Stimulated activated CD4-positive, alpha-beta T cell treated with anti-CD3 and anti-CD28 coated beads, Interleukin-4, amount 100 ng/mL, for 1 hour (primary cell): ENCODE measurements at places on chromosomes 12 and 14.

GRCh38 chr12:69154585-69155363, 84.6 kb upstream of the CPSF6 start:
- peak; percentile 78 for DNase-seq

DNA sequence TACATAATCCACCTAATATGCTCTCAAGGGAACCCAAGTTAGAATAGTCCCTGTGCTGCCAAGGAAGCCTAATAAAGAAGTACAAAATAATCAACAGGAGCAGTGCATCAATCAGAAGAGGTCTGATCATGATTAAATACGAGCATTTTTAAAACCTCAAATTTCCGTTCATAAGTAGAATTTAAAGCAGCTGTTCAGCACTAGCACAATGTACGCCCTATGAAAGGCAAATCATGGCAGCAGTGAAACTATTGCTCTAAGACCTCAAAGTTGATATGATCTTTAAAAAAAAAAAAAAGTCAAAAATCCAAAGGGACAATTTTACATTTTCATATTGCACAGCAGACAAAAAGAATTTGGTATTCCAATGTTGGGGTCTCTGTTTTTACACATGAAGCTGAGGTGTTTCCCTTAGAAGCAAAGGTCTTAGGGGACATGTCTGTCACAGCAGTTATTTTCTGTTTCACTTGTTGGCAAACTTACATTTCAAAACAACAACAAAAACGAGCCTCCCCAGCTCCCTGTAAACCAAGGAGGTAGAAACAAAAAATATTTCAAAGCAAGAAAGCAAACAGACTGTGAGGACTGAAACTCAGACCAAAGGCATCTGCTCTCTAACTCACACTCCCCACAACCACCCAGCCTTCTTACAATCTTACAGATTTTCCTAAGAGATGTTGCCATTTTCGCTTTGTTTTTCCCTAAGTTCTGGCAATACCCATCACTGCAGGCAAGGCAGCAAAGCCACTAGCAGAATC, 28.2 kb downstream of the SOX5 start:
- no peak for DNase-seq

GRCh38 chr14:48193893-48194292, 518.5 kb upstream of the MDGA2 start:
- no peak for DNase-seq

- no peak for DNase-seq
Measured at GRCh38 chr14:101878822-101879528, 85.4 kb upstream of the DYNC1H1 start.
